ENCODE measurements at places on chromosomes 1 and 21.

- DNase-seq, result no peak
Observed at GRCh38 chr1:218475275-218475674, 130.1 kb downstream of the TGFB2 start.

DNA sequence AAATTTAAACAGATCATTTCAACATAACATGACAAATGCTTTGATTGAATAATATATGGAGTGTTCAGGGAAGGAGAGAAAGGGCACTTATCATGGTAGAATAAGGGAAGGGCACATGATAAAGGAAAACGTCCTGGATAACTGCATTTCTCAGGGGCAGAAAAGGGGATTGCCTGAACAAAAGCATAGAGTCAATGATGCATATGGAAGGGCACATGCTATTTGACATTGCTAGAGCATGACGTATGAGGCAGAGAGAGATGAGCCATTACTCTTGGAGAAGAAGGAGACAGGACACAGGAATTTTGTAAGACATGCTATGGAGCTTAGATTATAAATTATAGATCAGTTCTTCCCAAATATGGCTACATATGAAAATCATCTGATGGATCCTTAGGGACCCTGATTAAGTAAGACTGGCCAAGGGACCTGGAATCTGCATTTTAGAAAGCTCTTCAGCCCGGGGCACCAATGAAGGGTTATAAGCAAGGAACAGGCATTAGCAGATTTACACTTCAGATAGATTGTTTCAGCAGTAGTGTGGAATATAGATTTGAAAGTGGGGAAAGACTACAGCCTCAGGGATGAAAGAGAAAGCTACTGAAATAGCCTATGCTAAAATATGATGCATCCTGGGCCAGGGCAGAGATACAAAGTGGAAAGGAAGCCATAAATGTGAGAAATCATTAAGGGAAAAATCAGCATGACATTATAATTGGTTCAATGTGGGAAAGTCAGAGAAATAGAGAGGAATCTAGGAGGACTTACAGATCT, 21.3 kb downstream of the FMO2 start:
- no peak for DNase-seq

DNA sequence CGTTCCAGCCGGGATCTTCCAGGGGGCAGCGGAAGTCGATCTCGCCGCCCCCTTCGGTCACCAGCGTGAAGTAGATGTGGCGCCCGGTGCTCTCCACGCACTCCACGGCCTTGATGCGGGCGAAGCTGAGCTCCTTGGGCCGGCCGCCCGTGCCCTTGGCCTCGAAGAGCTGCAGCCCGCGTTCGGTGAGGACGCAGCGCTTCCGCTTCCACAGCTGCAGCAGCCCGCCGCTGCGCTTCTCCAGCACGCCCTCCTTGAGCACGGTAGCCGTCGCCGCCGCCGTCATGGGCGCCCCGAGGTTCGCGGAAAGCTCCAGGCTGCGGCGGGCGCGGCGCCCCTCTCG, 516 bp downstream of the PHLDA3 start:
- no peak for DNase-seq

DNA sequence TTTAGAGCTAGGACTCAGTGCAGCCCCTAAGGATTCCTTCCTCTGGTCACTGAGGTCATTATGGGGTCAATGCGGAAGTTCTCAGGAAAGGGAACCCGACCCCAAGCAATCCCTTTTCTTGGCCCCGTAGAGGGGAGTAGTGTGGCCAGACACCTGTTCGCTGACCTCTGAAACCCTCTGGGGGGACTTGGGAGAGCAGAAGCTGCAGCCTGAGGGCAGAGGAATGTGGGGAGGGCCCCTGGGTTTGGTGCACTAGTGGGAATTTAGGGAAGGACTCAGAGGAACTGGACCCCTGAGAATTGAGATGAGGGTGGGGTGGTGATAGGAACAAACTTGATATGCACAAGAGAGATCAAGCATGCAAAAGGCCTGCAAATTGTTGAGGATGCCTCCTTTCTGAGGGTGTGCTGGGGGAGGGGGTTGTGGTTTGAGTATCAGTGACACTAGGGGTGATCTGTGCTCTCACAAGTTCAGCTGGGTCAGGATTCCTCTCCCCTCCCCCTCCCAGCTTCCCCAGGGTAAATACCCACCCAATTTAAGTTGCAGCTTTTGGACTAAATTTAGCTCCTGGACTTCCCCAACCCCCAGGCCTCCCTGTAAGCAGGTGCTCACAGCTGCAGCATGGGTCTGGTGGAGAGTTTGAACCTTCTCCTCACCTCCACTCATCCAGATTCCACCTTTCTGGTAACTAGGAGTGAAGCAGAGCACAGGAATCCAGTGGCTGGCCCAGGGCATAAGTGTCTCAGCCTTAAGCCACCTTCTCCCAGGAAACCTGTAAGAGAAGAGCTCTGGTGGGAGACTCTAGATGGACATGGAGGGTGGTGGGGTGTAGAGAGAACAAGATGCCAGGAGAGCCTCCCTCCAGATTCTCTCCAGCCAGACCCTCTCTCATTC, 13.5 kb downstream of the ADAMTSL4 start:
- peak; percentile 87 for DNase-seq

- DNase-seq, result no peak
Observed at GRCh38 chr1:44684525-44684924, 10.0 kb downstream of the ARMH1 start.

DNA sequence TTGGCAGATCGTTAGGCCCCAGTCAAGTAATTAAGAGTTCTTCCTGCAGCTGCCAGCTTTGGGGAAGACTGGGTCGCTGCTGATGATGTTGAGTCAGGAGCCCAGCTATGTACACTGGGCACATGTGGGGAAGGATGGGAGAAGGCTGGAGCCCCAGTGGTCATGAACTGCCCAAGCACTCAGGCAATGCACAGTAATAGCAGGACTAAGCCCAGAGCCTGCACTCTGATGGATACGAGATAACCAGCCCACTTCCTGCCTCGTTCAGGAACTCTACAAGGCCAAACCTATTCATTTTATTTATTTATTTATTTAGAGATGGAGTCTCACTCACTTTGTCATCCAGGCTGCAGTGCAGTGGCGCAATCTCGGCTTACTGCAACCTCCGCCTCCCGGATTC, 81.1 kb upstream of the BTG3 start:
- no peak for DNase-seq

- DNase-seq, result no peak
Observed at GRCh38 chr1:56671085-56671484, 26.0 kb downstream of the PRKAA2 start.

DNA sequence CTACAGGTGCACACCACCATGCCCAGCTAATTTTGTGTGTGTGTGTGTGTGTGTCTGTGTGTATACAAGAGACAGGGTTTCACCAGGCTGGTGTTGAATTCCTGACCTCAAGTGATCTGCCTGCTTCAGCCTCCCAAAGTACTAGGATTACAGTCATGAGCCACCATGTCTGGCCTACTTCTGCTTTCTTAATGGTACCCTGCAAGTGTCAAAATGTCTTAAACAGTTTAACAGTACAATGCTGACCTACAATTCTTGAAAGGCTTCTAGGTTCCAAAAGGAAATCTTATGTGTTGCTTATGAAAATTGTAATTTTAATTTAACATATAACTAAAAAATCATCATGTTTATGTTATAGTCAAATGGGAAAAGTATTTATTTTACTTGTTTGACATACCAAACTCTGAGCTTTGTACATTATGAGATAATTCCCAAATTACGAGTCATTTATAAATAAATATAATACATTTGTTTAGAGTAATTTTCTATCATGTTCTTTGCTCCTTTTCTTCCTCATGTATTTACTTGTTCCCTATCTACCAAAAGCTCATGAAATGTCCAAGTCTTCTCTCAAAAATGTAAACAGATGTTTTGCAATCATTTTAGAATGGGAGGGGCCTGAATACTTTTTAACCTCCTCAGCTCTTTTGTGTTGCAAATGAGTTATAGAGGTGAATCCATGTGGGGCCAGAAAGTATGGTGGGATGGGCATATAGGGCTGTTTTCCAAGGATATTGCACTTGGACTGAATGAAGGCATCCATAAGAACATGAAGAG, 8.4 kb upstream of the VCAM1 start:
- DNase-seq, result no peak

DNA sequence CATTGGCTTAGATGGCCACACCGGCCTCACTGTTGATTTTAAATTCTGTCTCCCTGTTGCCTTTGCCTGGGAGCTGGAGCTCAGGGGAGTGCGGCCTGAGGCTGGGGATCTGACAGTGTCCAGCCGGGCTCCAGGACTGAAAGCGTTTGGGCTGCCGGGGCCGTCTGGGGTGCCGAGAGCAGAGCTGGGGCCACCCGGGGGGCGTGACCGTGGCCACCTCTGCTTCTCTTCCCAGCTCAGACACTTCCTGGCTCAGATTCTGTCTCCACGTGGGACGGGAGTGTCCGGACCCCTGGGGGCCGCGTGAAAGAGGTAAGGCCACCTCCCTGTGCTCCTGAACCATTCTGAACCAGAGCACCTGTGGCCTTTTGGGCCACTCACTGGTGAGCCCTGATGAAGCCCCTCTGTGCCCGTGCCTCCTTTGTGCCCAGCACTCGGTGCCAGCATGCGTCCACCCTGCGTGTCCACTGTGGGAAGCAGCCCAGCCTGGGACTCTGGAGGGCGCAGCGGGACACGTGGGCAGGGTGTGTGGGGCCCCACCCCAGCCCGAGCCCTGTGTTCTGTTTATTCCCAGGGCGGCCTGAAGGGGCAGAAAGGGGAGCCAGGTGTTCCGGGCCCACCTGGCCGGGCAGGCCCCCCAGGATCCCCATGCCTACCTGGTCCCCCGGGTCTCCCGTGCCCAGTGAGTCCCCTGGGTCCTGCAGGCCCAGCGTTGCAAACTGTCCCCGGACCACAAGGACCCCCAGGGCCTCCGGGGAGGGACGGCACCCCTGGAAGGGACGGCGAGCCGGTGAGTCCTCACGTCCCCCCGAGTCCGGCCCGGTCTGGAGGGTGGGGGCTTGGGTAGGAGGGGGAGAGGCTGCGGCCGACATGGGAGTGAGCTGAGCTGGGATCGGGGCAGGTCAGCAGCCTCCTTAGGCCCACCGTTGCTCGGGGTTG, 64.8 kb downstream of the SLC19A1 start:
- no peak for DNase-seq

- no peak for DNase-seq
Observed at GRCh38 chr1:42085596-42085995, 67.6 kb upstream of the GUCA2B start.

DNA sequence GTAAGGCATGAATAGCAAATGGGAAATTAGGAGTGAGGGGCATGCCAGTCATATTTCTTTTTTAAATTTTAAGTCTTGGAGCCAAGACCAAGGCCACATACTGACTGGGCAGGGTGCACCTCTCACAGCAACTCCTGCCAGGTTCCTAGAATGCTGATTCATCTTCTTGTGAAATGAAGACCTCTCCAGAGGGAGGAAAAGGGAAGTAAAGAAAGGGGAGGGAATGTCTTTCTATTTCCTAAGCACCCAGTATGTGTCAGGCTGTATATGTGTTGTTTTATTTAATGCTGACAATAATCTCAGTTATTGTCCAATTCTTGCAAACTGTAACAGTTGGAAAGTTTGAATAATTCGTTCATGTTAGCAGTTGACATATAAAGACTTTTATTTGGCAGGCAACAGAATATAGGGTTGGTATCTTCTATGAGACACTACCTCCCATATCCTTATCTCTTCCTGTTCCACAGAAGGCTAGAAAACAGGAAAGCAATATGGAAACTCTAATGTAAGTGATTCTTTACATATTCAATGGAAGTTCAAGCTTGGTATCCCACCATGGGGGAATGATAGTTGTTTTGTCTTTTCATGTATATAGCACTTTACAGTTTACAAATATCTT, 259.1 kb upstream of the USP24 start:
- DNase-seq, result no peak

- DNase-seq, result no peak
Observed at GRCh38 chr1:31735571-31735970, 28.6 kb downstream of the ADGRB2 start.

DNA sequence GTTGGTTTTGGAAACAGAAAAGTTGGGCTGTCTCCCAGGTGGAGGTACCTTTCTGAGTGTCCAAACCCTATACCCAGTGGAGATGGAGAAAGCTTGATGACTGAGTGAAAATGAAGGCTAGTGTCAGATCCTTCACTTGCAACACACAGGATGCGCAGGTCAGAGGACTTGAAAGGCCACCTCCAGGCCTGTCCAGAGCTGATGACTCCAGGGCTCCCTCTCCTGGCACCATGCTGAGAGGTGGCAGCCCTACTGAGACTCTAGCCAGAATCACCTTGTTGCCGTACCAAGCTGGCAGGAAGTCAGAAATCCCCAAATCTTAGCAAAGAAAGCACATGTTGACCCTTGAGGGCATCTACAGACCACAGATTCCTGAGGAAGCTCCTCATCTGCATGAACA, 16.4 kb downstream of the KNCN start:
- DNase-seq, result peak; percentile 71

DNA sequence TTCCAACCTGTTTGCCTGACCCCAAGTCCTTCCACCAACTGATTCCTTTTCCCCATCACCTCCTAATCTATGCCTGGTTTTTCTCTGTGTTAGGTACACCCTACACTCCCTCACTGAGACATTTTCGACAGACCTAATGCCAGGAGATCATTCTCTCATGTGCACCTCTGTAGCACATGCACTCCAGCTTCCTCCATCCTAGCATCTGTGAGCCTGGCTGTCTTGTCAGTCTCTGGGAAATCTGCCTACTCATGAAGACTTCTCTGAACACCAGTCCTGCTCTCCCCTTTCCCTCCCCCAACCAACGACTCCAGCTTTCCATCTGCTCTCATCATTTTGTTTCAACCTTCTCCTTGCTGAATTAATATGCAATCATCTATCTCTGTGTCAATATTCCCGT, 987 bp downstream of the MED8 start:
- no peak for DNase-seq

DNA sequence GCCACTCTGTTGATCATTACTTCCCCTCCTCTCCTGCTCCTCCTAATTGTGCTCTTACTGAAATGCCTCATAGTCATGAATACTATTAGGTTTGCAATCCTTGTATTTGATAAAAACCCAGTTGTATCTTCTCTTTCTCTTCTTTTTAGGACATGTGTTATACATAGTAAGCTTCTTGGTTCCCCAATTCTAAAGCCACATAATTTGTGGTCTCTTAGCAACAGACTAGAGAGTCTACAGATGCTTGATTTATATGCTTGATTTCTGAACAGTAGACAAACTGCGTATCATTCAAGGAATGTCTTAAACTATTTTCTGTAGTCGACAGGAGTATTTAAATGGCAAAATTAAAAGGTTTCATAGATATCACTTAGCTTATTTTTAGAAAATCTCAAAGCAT, 1598.9 kb downstream of the PLA2G4A start:
- DNase-seq, result no peak

DNA sequence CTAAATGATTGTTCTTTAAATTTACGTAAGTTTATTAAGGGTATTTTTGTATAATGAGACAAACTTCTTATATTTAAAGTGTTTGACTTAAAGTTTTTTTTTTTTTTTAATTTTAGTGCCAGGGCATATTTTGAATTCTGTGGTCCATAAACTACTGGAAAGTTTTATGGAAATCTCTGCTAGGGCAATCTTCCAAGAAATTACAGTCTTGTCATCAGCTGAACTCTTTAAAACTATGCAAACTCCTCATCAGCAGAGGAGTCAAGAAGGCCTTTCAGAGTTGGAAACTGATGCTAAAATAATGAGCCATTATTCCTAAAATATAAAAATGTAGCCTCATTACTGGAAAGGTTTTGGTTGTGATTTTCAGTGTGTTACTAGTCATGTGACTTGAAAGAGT, 1201.9 kb downstream of the BRINP3 start:
- no peak for DNase-seq

Measured in stimulated activated effector memory CD8-positive, alpha-beta T cell treated with anti-CD3 and anti-CD28 coated beads, Interleukin-12 subunit alpha, Interleukin-12 subunit beta, amount 100 ng/mL, for 72 hours (primary cell).